ENCODE measurements at places on chromosomes 2 and 18. TPM values are rescaled to one million over a fixed set of nuclear protein-coding genes. Genes with fewer than 3 reads are reported as not detected.

DNA sequence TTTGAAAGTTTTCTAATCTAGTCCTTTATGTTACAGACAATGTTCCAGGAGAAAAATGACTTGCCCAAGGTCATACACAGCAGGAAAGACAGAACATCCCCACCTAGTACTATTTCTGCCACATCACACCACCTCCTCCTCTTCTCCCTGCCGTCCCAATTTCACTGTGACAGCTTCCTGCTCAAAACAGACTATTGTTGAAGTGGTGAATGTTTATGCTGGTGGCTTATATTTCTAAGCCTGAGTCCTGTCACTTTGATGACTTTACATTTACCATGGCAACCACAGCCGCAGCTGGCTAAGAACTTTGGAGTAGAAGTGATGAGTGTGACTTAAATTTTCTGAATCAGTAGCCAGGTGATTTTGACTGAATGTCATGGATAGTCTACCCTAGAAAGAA is 10.0 kb downstream of the GALNT5 start:
- no peak for DNase-seq

DNA sequence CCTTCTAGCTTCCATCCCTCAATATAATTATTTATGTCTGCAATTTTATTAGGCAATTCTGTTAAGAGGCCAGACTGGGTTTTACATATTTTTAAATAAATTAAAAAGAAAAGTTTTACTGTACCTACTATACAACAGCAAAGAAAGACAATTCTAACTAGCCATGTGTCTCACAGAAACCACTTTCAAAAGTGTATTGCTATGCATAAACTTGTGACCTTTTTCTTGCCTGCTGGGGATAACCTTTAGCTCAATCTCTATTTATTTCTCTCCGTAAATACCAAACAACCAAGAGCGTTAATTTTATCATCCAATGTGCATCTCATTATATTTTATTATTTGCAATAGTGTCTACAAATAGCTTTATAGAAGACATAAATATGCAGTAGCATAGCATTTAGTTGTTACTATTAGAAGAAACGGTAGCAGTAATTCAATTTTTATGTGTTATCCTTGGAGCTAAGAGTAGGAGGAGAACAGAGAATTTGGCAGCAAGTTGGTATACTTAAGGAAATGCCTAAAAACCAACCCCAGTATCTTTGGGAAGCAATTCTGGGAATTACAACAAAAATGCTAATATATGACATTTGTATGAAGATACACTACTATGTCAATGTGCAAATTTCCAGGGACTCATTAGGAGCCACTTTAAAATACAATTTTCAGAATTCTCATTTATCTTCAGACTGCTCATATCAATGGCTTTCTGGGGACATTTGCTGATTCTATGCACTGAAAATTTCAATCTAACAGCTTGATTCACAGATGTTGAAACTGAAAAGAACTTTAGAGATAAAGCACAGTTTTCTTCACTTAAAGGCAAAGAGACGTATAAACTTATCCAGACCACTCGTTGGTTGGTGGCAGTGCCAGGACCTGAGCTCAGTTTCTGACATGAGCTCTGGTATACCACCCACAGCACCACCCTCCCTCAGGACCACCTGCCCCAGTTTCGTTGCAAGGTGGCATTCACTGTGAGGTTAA is 23.0 kb upstream of the RTN4 start:
- no peak for DNase-seq

DNA sequence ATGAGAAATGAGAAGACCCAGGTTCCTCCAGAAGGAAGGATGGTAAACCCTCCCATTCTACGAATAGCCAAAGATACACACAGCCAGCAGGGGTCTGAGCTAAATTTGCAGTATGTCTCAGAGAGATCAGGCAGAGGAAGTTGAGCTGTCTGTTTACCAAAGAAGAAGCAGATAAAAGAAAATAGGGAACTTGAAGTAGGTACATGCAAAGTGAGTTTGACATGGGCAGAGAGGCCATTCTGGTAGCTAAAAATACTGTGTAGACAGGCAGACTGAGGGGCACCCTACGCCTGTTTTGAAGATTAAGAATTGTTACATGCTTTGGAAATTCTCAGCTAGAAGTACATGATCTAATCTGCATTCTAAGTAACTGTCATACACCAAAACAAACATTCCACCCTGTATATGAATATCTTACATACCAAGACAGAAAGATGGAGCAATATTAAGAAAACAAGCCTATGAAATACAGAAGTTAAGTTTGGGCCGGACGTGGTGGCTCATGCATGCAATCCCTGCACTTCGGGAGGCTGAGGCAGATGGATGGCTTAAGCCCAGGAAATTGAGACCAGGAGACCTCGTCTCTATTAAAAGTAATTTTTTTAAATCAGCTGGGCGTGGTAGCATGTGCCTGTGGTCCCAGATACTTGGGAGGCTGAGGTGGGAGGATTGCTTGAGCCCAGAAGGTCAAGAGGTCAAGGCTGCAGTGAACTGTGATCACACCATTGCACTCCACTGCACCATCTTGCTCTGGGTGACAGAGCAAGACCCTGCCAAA is 157.9 kb downstream of the ANKRD44 start:
- peak; percentile 46 for DNase-seq

DNA sequence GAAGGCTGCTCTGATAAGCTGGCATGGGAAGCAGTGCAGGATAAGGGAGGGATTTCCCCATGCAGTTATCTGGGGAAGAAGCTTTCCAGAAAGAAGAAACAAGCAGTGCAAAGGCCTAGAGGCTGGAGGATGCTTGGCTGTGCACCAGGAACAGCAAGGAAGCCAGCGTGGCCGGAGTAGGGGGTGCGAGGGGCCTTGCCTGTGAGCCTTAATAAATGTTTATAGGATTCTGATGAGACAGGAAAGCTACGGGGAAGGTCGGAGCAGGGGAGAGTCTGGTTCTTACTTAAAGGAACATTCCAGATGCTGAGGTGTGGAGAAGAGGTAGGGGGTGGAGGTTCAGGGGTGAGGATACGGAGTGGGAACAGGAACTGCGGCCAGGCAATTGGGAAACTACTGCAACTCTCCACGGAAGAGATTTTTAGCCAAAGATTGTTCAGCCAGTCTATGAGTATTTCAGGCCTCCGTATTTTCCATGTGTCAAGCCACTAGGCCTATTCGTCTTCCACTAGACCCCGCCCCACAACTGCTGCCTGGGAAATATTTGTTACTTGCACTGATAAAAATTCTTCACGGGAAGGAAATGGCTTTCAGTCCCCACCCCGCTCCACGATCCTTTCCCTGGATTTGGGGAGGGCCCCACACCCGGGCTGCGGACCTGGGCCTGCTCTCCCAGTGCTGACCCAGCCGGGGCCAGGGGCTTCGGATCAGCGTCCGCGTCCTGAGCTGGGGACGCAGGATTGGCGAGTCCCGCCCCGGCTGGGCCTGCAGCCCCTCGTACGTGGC is 516 bp downstream of the EIF2AK2 start:
- peak; percentile 90 for DNase-seq

DNA sequence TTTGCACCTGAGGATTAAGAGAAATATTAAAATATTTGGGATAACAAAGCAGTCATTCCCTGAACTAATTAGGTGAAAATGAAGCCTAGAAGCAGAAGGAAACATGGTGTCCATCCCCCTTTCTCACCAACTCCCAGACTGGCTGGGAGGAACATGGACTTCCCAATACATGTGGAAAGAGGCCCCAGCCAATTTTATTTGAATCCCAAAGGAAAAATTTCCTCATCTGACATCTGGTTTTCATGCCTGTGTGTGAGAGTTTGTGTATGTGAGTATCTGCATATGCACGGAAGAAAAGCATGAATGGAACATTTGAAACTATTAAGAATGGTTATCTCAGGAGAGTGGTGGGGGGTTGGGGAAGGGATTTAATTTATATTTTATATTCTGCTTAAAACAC is 84.3 kb downstream of the COPS8 start:
- peak; percentile 91 for DNase-seq

DNA sequence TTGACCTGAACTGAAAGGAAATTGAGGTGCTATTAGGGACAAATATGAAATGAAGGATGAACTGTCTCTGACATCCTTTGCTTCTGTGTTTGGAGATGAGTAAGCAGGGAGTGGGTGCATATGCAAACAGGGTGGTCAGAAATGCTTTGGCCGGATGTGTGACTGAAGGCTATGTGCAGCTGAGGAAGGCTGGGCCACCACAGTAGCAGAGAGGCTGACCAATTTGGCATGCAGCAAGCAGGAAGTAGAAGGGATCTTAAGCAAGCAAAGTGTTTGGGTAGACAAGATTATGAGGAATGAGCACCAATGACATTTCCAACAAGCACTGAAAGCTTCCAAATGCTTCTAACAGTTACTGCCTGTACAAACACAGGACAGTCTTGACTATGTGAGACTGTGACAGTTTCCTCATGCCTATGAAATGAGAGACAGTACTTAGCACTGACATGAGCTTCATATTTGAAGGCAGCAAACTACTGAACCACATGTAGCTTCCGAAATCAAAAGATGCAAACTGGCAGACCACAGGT is 3.3 kb upstream of the ACTR3 start:
- peak; percentile 63 for DNase-seq

GRCh38 chr2:1781291-1782080 is 37.2 kb upstream of the PXDN start:
- DNase-seq = no peak

The ALK gene
- total RNA-seq = 0.04 TPM

The TMEM37 gene
- total RNA-seq = 2.0 TPM

The PMAIP1 gene
- 27.4 TPM for total RNA-seq

The POTEJ gene
- 0.04 TPM for total RNA-seq

The ACOXL gene
- 0.09 TPM for total RNA-seq

The CGREF1 gene
- 6.7 TPM for total RNA-seq

The RIT2 gene
- total RNA-seq = not detected

The SETBP1 gene
- 20.5 TPM for total RNA-seq

The CASP10 gene
- total RNA-seq = 6.7 TPM

The TGFBRAP1 gene
- total RNA-seq = 7.1 TPM

The ASXL3 gene
- total RNA-seq = 8.2 TPM

All from muscle of leg (tissue), 16 donors.